ENCODE measurements at places on chromosomes 1 and 21.

- no peak for DNase-seq
These were observed 176.5 kb upstream of the GJB5 start for GRCh38 chr1:34578306-34578705.

GRCh38 chr1:207321790-207322645 is 540 bp downstream of the CD55 start:
- peak; percentile 4 for DNase-seq

- DNase-seq, result peak; percentile 60
These were observed 23.2 kb downstream of the CD1D start for GRCh38 chr1:158203693-158204457.

GRCh38 chr1:218330043-218330623 is 15.0 kb upstream of the TGFB2 start:
- DNase-seq, result no peak

DNA sequence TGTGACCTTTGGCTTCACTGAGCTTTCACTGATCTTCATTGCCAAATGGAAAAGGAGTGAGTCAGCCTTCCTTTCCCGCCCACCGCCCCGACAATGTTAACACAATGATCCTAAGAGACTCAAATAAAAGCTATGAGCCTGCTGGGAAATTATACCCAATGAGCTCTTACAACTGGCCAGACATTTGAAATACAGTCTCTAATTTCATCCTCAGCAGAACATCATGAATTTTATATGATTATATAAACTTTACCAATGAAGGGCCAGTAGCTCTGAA is 252.5 kb downstream of the SIPA1L2 start:
- no peak for DNase-seq

- DNase-seq, result no peak
These were observed 4.6 kb upstream of the ZNF678 start for GRCh38 chr1:227558732-227559262.

GRCh38 chr1:157487504-157487903 is 64.8 kb downstream of the FCRL5 start:
- DNase-seq, result no peak

- DNase-seq, result no peak
These were observed 80.8 kb downstream of the MATN1 start for GRCh38 chr1:30642391-30643120.

DNA sequence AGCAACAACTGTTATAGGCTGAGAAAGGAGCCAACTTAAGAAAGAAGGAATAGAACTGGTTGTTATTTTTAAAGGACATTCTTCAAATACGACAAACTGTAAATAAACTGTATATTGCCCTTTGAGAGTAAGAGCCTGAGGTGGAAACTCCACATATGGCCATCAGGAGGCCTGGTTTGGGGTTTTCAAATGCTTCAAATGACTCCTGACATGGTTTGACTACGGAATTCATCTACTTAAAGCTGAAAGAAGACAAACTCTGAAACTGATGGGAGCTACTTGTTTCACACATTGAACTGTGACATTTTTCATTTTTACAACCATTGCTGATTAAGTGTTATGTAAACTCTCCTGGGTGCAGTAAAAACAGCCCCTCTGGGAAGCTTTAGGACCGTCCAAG is 59.8 kb downstream of the NGF start:
- no peak for DNase-seq

- no peak for DNase-seq
These were observed 104.7 kb downstream of the HLCS start for GRCh38 chr21:36861595-36862323.

DNA sequence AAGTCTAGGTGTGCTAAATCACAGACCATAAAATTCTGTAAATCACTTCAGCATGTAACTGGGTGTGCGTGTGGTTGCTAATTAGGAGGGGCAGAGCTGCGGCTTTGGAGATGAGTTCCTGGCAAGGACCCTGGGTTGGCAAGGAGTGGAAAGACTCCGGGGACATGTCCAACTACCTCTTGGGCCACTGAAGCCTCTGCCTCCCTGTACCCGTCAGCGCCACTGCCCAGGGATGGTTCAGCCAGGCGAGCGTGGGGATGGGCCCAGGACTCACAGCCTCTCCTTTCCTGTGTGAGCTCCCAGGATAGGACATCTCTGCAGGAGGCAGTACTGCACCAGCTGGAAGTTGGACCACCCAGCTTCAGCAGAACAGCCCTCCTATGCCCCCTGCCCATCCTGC is 386.4 kb upstream of the VAMP3 start:
- DNase-seq, result no peak

Data from neuronal stem cell (in vitro differentiated cells).